ENCODE measurements at places on chromosomes 5 and 9.
A peak's percentile ranks its signal among the peaks of the same experiment; 100 is the strongest.

GRCh38 chr5:59257488-59258400 is 635.8 kb downstream of the PDE4D start:
- no peak for DNase-seq

DNA sequence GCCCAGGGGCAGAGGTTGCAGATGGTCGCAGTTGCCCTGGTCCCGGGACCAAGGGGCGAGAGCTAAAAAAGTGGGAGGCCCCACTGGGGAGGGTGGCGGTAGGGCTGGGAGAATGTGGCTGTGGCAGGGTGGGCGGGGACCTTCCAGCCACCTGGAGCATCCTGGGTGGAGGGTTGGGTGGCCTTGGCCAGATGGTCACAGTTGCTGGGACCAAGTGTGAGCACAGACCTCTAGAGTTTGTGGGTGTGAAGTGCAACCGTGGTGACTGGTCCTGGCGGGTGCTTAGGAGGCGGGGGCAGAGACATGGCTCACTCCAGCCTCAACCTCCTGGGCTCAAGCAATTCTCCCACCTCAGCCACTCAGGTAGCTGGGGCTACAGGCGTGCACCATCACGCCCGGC is 5.7 kb upstream of the TRAF2 start:
- no peak for DNase-seq

DNA sequence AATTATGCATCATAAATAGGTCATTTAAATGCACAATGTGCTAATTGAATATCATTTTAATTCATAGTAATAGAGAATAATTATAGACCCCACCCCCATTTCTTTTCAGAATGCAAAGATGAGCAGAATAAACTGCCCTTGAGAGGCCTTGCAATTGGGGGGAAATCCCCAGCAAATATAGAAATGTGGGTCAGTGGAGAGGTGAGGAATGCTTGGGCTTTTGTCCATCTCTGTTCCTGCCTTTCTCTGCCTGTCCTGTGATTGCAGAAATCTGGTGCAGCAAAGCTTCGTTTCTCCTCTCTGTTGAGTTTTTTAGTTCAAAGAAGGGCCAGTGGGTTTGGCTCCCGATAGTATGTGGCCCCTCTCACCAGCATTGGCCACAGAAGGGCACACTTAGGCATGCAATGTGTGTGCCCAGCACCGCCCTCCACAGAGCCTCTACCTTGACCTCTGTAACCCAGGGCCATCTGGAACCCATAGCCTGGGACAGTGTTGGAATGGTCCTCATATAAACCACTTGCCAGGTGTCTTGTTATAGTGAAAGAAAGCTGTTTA is 164.2 kb downstream of the SEMA6A start:
- no peak for DNase-seq

- no peak for DNase-seq
Measured at GRCh38 chr9:136862849-136863622, 3.1 kb downstream of the EDF1 start.

GRCh38 chr5:5164163-5164562 is 24.0 kb downstream of the ADAMTS16 start:
- DNase-seq: no peak

DNA sequence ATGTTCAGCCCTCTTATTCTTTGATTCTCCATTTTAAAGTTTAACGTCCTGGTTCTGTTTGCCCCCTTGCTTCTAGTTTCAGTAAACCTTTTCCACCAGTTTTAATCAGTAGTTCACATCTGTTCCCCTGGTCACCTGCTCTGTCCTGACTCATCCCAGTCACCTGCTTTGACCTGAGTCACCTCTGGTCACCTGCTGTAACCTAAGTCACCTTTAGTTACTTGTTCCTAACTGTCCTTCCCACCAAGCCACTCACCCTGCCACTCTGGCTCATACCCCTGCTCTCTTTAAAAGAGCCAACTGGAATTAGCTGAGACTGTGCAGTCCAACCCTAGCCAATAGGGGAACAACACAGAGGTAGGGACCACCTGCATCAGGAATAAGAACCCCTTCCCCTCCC is 43.0 kb downstream of the SEMA6A start:
- no peak for DNase-seq

DNA sequence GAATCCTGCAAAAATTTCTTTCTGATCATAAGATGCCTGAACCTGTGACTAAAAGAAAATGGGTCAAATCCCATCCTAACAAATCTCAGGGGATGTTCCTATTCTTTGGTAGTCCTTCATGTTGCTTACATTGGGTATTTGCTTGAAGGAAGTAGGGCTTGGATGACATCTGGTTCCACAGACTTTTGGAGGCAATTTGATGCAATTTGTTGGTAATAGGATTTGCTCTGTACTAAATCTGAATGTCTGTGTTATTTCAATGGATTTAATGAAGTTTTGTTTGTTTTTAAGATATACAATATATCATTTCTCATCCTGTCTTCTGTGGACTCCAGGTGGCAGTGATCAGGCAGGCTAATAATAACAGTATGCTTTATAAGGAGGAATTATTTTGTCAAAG is 457.9 kb downstream of the ZSWIM6 start:
- DNase-seq: no peak

GRCh38 chr5:139458580-139459407 is 3.7 kb downstream of the ECSCR start:
- peak; percentile 41 for DNase-seq

- no peak for DNase-seq
Measured at GRCh38 chr5:10442576-10442975, 897 bp downstream of the ROPN1L start.

DNA sequence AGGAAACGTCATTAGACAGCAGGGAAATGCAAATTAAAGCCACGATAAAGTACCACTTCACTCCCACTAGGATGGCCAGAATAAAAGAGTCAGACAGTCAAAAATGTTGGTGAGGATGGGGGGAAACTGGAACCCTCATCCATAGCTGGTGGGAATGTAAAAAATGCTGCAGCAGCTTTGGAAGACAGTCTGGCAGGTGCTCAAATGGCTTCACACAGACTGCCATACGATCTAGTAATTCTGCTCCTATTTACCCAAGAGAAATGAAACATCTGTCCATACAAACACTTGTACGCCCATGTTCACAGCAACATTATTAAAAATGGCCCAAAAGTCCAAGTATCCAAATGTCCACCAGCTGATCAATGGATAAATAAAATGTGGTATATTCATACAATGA is 158.9 kb upstream of the PHYKPL start:
- no peak for DNase-seq

DNA sequence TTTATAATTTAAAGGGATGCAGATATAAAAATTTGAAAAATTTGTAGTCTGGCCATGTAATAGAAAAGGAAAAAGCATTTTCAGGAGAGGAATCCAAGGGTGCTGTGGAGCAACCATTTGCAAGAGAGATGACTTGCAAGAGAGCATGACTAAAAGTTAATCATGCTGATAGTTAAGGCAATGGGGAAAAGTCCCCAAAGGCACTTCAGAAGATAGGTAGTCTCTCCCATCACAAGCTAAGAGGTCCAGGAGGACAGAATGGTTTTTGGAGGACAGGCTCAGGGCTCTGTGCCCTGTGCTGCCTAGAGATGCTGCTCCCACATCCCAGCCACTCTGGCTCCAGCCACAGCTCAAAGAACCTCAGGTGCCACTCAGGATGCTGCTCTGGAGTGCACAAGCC is 38.8 kb downstream of the DNAJB5 start:
- DNase-seq: no peak

GRCh38 chr9:134525841-134526583 is 115.6 kb upstream of the COL5A1 start:
- DNase-seq: no peak

DNA sequence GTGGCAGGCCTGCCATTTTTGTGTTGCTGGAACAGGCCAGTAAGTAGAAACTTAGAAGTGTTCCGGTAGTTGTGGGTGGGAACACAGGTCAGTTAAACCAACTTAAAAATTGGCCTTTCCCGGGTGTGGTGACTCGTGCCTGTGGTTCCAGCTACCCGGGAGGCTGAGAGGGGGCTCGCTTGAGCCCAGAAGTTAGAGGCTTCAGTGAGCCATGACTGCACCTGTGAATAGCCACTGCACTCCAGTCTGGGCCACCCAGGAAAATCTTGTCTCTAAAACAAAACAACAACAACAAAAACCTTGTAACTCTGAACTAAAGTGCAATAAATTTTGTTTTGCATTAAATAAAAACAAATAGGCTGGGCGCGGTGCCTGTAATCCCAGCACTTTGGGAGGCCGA is 1.4 kb upstream of the NHP2 start:
- DNase-seq: no peak

DNA sequence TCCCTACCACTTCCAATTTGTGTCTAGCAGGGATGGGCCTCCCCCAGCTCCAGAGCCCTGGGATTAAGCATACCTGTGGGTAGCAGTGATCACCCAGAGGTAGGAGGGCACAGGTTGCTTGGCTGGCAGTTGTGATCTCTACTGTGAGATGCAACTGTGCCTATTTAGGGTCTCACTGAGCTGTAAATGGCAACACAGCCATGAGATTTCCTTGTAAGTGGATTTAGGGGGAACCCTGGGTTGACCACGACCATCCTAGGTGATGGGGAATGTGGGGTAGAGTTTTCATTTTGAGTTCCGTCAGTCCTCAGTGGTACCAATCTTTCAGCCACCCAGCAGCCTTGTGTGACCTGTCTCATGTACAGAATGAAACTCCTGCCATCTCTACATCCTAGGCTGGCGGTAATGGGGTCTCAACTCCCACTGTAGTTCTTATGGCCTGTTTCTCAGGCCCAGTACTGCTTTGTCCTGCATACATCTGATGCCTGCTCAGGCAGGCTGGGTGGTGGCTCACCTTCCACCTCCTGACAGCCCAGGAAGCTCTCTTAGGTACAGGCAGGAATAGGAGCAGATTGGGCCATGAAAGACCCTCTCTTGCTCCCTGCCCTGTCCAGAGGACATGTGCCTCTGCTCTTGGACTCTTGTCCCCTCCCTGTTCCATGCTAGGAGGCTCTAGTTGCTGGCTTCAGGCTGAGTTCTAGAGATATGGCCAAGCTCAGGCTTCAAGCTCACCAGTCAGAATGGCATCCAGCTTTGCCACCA is 8.1 kb downstream of the HNRNPAB start:
- no peak for DNase-seq

DNA sequence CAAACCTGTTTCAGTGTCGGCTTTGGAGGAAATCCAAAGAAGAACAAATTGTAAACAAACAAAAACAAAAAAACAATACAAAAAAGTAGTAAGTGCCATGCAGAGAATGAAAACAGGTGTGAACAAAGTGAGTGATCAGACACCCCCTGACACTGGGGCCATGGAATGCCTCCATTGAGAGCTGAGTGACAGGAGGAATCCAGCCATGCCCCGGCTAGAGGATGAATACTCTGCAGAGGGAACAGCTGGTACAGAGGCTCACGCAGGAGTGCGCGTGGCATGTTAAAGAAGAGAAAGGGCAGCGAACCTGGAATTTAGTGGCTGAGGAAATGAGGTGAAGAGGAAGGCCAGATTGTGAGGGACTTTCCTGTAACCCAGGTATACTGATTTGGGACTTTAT is 15.5 kb upstream of the CCNJL start:
- DNase-seq: no peak

DNA sequence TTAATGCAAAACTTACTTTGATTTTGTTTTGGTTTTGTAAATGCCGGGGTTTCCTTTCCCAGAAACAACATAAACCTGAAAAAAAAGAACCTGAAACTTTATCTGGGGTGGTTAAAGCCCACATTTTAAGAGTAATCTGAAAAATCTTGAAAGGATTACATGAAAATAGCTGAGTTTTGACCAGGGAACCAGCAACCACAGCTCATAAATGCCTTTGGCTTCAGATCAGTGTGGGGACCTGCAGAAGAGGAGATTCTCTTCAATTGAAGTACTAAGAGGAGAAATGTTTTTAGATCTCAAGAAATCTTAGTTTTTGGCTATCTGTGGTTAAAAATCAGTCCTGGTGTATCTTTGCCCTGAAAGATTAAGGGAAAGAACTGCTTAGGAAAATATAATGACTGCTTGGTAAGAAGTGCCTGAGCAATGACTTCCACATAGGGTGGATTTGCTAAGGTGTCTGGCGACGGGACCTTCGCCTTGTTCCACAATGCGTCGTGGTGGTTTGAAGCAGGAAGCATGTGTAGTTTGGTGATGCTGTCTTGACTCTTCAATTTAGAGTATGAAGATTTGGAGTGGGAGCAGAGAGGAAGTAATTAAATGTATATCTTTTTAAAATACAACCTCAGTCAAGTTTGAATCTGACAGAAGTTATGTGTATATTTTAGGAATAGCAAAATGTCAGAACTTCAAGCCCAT is 186.5 kb downstream of the MAN2A1 start:
- DNase-seq: no peak

- no peak for DNase-seq
Measured at GRCh38 chr5:142571371-142571770, 114.5 kb downstream of the FGF1 start.

DNA sequence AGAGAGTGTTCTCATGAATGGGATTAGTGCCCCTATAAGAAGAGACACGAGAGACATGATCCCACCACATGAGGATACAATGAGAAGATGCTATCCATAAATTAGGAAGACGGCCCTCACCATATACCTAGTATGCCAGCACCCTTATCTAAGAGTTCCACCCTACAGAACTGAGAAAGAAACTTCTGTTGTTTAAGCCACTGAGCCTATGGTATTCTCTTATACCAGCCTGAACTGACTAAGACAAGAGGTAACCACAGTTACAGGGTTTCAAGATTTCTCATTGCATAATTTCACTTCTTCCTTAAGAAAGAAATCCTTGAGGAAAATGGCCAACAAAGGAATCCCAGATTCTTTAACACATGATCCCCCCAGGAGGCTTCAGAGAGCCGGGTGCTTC is 412.4 kb downstream of the NTRK2 start:
- no peak for DNase-seq

DNA sequence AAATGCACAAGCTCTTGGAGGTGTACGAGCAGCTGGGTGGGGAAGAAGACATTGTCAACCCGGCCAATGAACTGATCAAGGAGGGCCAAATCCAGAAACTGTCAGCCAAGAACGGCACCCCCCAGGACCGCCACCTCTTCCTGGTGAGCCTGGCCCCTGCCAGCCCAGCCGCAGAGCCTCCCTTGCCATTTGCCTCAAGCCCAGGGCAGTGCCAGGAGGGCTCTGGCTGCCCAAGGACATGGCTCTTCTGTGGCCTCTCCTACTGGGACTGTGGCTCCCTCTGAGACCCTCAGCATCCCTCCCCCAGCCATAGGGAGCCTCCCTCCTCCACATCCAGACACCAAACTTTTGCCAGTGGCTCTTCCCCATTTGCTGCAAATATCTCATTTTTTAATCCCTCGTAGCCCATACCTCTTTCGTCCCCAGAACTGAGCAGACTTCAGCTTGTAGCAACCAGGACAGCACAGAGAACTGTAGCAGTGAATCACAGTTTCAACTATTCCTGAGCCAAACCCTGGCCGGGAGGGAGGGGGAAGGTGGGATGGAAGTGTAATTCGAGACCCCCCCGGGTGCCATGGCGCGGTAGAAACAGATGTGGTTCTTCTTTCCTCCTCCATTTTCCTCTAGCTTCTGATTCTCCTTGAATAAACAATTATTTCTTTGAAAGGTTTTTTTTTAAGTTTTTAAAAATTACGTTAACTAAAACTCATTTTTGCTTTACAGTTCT is 44.5 kb upstream of the SUSD3 start:
- DNase-seq: no peak

Measured in stimulated activated CD8-positive, alpha-beta memory T cell treated with anti-CD3 and anti-CD28 coated beads, Interleukin-2, amount 100 ng/mL, for 1 hour (primary cell).